Type B pancreatic cell (in vitro differentiated cells): ENCODE measurements at places on chromosomes 16 and 17.

- no peak overlapping the region for H3K4me3 ChIP-seq
- no peaks in the 10 kb centered on the region for H3K27me3 ChIP-seq
- H3K27ac ChIP-seq: no peak overlapping the region
- no peaks in the 10 kb centered on the region for H3K4me1 ChIP-seq
These were observed 16.4 kb downstream of the RAD51D start for GRCh38 chr17:35103271-35103670.

GRCh38 chr16:46914556-46915201, 30.5 kb downstream of the GPT2 start:
- peaks cover 13% of the 10 kb centered on the region for H3K4me1 ChIP-seq
- no peaks in the 10 kb centered on the region for H3K27me3 ChIP-seq
- DNase-seq: no peak
- peaks cover 31% of the 10 kb centered on the region for H3K36me3 ChIP-seq

GRCh38 chr16:21156767-21157467, 1.6 kb upstream of the LDAF1 start:
- peak overlapping the region; percentile 75 for H3K4me3 ChIP-seq
- H3K27ac ChIP-seq: no peak overlapping the region
- no peaks in the 10 kb centered on the region for H3K36me3 ChIP-seq
- DNase-seq: no peak
- peaks cover 9% of the 10 kb centered on the region for H3K4me1 ChIP-seq

DNA sequence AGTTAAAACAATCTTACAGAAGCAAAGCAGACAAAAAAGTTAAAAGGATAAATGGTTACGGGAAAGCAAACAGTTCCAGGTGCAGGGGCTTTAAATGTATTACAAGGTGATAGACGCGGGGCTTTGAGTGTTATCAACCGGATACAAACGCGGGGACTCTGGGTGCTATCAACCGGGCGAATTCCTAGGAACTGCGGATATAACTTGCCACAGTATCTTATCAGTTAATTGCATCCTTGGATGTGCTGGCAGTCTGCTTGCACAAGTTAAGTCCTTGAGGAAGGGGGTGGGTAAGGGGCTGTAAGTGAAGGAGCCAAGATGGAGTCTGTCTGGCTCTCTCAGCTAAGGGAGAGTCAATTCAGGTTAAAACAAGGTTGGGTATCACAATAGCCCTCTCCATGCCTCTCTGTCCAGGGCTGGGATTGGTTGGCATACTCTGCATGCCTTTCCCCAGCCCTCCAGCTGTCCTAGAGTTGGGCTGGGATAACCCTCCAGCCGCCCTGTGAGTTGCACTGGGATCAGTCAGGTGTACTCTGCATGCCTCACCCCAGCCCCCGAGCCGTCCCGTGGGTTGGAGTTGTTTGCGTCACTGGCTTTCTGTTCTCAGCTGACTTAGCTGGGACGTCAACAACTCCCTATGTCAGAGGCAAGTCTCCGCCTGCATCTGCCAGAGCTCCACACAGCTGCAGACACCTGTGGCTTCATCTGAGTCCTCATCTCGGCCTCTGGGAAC, 40.9 kb downstream of the TMEM235 start:
- H3K4me1 ChIP-seq: peaks cover 21% of the 10 kb centered on the region
- peak overlapping the region; percentile 88 for H3K27ac ChIP-seq
- no peaks in the 10 kb centered on the region for H3K36me3 ChIP-seq
- no peak for DNase-seq

GRCh38 chr16:27229891-27230470, 26.7 kb downstream of the KDM8 start:
- H3K4me1 ChIP-seq: peaks cover 10% of the 10 kb centered on the region
- no peak for DNase-seq
- H3K36me3 ChIP-seq: no peaks in the 10 kb centered on the region
- no peak overlapping the region for H3K4me3 ChIP-seq

- DNase-seq: no peak
- no peaks in the 10 kb centered on the region for H3K27me3 ChIP-seq
- peak overlapping the region; percentile 91 for H3K4me3 ChIP-seq
- peaks cover 13% of the 10 kb centered on the region for H3K36me3 ChIP-seq
- peak overlapping the region; percentile 90 for H3K27ac ChIP-seq
- peaks cover 26% of the 10 kb centered on the region for H3K4me1 ChIP-seq
These were observed 2.8 kb downstream of the RAB40C start for GRCh38 chr16:592518-593306.
